H9 (cell line): ENCODE measurements at places on chromosomes 6 and 20. TPM values are rescaled to one million over a fixed set of nuclear protein-coding genes. Genes with fewer than 3 reads are reported as not detected.

GRCh38 chr6:18160911-18161310 is 5.7 kb downstream of the KDM1B start:
- no peak for DNase-seq

- no peak for DNase-seq
These were observed 67.1 kb downstream of the HDGFL1 start for GRCh38 chr6:22636452-22636851.

- DNase-seq: no peak
These were observed 380.3 kb upstream of the RSPO3 start for GRCh38 chr6:126738146-126738545.

GRCh38 chr6:136073216-136073615 is 176.9 kb downstream of the MTFR2 start:
- no peak for DNase-seq

DNA sequence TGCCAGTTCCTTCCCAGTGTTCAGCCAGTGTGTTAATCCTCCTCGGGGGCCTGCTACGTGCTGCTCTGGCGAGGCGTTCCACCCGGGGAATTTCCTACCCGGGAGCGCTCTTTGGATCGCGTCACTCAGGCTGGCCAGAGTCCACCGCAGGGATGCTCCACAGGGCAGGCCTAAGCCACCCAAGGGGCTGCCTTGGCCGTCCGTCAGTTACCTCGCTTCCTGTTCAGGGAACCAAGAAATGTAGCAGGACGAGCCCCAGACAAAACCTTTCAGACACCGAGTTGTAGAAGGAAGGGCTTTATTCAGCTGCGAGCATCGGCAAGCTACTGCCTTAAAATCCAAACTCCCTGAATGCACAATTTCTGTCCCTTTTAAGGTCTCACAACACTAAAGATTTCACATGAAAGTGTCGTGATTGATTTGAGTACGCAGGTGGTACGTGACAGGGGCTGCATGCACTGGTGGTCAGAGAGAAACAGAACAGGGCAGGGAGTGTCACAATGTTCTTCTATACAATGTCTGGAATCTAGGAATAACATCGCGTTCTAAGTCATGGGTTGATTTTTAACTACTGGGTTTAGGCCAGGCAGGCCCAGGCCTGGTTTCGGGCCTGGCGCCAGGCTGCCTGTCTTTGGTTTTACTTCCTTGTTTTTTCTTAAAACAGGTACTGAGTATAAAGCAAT is 15.7 kb upstream of the POU5F1 start:
- DNase-seq: no peak

DNA sequence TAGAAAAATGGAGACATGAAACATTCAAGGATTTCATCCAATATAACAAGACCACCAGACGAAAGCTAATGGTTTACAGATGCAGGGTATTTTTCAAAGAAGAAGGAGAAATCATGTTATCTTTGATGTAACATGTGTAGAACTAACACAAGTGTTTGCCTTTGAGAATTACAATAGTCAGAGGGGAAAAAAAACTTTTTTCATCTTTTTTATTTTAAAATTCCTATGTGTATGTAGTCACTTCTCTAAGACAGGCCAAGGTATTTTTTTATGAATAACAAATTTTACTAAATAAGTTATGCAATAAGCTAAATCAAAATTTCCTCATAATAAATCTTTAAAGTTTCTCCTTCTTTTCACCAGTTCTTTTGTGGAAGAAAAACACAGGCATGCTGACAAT is 161.4 kb downstream of the PDE7B start:
- no peak for DNase-seq

The AGER gene
- total RNA-seq: 14.3 and 17.8 TPM in 2 replicates

- no peak for DNase-seq
These were observed 67.7 kb downstream of the HMGCLL1 start for GRCh38 chr6:55511122-55511800.

- DNase-seq: no peak
These were observed 41.4 kb upstream of the FYN start for GRCh38 chr6:111914617-111915016.

GRCh38 chr6:13004601-13005000 is 288.0 kb downstream of the PHACTR1 start:
- DNase-seq: no peak

The SIRPA gene
- 5.8 and 6.0 TPM in 2 replicates for total RNA-seq

The MYMX gene
- 1.1 and 1.8 TPM in 2 replicates for total RNA-seq

DNA sequence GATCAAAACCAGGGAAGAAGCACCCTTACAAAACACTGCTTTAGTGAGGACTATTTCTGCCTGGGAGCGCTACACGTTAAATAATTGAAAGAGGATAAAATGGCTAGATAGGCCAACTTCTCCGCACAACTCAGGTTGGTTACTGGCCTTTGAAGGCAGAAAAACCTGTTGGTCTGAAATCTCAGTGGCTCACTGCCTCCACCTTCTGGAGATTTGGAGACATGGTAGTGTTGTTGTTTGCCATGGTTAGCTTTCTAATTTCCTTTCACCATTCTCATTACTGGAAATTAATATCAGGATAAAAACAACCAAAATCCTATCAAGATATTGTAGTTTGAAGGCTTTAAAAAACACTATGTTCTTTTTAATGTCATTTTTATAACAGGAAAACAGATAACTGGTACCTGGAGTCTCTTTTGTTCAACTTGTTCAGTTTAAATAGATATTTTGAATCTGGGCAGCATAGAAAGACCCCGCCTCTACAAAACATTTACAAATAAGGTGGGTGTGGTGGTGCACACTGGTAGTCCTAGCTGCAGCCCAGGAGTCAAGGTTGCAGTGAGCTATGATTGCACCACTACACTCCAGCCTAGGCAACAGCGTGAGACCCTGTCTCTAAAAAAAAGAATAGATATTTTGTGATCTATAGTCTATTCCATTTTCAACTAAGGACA is 27.5 kb upstream of the BCLAF1 start:
- DNase-seq: peak; percentile 58

- peak; percentile 91 for DNase-seq
These were observed 50.1 kb downstream of the CYP24A1 start for GRCh38 chr20:54123587-54124180.

The RGS17 gene
- 3.2 and 3.8 TPM in 2 replicates for total RNA-seq

DNA sequence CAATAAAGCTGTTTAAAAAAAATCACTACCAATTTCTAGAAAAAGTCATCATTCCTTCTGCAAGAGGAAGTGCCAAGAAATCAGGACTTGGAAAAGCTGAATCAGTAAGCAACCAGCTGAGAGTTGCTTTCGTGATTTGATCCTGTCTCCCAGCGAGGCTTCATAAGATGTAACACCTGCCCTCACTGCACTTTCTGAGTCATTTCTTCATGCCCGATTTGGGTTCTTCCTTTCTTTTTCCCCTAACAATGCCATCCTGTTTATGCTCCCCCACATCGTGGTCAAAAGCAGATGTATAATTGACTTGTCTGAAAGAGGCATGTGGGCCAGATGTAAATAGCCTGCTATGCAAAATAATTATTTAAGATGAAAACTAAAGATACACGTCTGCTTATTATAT is 52.1 kb downstream of the RIPOR2 start:
- DNase-seq: no peak

The TRIM15 gene
- 0.20 TPM in 1 of 2 replicates, not detected in the other for total RNA-seq

DNA sequence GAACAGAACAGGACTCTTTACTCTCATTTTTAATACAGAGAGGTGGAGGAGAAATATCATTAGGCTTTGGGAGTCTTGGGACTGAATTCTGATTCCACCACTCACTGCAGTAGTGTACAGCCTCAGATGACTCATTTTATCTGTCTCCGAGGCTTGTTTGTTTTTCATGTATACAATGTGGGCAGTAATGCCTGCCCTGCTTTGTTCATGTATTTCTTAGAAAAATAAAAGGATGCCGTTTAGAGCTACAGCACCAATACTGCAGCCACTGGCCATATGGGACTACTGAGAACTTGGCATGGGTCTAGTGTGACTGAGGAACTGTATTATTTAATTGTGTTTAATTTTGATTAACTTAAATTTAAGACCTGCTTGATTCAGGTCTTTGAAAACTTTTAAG is 41.2 kb upstream of the JAG1 start:
- DNase-seq: no peak

The TRPC4AP gene
- 93.9 and 94.2 TPM in 2 replicates for total RNA-seq

DNA sequence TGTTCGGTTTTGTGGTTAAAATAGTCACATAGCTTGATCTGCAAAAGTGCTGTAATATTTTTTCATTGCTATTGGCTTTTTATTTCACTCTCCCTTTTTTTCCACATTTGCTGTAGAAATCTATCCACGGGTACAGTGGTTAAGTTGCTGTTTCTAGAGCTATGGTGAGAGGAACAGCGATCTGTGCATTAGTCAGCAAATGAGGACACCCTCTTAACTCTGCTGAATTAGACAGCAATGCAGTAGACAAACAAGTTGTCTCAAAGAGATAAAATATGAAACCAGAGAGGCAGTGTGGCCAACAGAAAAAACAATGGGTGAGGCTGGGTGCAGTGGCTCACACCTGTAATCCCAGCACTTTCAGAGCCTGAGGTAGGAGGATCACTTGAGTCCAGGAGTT is 17.6 kb upstream of the SYNJ2 start:
- DNase-seq: no peak

- no peak for DNase-seq
These were observed 363.3 kb downstream of the KIF16B start for GRCh38 chr20:16209951-16210361.

- DNase-seq: no peak
These were observed 20.2 kb downstream of the MYLK4 start for GRCh38 chr6:2730353-2731107.

The NOX3 gene
- total RNA-seq: not detected in 2 replicates

The SLC16A10 gene
- 9.3 and 11.4 TPM in 2 replicates for total RNA-seq

The ATP9A gene
- 11.5 and 12.1 TPM in 2 replicates for total RNA-seq

The TRMT11 gene
- 26.9 and 31.1 TPM in 2 replicates for total RNA-seq

- no peak for DNase-seq
These were observed 52.6 kb downstream of the COL19A1 start for GRCh38 chr6:69918813-69919475.

The PNLDC1 gene
- total RNA-seq: not detected in 2 replicates

The CFB gene
- 0.31 and 0.39 TPM in 2 replicates for total RNA-seq

DNA sequence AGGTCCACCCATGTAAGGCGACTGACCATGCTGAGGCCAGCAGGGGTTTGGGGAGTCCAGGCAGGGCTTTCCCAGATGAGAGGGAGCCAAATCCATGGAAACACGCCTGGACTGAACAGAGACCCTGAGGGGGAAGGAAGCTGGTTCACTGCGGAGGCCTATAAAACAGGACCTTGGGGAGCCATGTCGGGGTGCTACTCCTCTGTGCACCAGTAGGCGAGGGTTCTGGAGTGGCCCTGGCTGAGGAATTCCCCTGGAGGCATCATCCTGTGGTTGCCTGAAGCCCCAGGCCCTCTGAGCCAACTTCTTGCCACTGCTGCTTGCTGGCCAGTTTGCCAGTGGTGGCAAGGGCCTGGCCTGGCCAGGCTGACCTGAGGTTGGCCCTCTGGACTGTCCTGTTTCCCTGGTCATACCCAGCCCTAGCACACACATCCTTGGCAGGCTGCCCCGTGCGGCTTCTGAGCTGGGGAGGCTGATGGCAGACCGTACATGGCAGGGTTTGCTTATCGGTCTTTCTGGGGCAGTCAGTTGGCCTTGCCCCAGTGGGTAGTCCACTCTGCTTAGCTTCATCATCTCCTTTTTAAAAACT is 2.2 kb upstream of the LRRN4 start:
- DNase-seq: no peak

The GJA10 gene
- not detected in 2 replicates for total RNA-seq

- DNase-seq: peak; percentile 26
These were observed 380.9 kb upstream of the RGS17 start for GRCh38 chr6:153511896-153512496.

GRCh38 chr20:60302875-60303274 is 344.7 kb downstream of the CDH26 start:
- no peak for DNase-seq

The ECT2L gene
- not detected in 2 replicates for total RNA-seq

DNA sequence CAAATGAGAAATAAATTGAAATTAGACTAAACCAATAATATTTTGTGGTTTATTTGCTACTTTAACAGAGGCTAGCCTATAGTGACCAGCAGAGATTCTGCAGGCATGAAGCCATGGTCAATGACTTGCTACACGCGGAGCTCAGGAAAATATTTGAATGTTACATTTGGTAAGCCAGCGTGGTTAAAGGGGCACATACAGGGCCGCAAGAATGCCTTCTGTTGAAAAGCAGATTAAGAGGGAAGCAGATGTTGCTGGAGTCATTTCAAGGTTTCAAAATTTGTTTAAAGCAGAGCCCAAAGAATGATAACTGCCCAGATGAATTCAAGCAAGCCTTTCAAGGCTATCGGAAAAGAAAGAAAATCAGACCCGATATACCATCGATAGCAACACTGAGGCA is 294.3 kb upstream of the MAN1A1 start:
- DNase-seq: no peak

- no peak for DNase-seq
These were observed 59.6 kb downstream of the JARID2 start for GRCh38 chr6:15305496-15305895.

The SLA2 gene
- 0.13 and 0.20 TPM in 2 replicates for total RNA-seq

GRCh38 chr6:139156551-139156950 is 21.7 kb downstream of the HECA start:
- DNase-seq: no peak

DNA sequence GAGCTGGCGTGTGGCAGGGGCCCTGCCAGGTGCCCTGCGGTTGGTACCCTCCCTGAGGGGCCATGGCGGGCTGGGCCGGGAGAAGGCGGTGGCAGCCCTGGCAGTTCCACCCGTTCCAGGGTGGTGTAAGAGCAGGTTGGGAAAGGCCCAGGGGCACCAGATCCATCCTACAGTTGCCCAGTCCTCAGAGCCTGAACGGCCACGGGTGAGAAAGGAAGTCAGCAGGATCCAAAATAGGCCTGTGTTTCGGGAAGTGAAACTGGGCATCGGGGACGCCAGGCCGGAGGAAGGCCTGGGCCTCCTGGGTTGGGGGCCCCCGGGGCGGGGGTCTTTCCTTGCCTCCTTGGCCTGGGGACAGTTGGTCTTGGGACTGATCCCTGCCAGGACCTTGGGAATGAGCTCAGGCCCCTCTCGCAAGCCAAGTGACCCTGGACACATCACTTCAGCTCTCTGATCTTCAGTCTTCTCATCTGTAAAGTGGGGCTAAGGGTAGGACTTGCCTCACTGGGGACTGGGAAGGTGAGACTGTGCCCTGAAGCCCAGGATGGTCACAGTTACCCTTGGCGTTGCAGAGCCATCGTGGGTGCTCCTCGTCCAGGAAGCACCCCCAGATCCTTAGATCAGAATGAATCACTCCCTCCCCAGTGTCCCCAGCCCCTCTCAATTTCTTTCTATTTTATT is 18.1 kb upstream of the NOL4L start:
- no peak for DNase-seq

DNA sequence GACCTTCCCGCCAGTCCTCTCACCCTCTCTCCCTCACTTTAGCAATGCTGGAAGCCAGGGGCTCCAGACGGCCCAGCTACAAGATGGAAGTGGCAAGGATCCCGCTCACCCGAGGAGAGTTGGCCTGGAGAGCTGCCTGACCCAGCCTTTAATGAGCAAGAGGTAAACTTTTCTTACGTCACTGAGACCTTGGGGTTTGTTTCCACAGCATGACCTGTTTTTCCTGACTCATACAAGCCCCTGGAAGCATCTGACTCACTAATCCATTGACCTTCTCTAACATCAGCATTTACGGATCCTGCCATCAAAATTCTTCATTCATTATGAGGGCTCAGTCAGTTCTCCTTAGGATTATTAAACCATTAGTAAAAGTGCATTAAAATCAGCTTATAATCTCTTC is 120.4 kb downstream of the MYLK4 start:
- DNase-seq: no peak
